GM12864 (cell line): ENCODE measurements at places on chromosomes 5 and 9.

DNA sequence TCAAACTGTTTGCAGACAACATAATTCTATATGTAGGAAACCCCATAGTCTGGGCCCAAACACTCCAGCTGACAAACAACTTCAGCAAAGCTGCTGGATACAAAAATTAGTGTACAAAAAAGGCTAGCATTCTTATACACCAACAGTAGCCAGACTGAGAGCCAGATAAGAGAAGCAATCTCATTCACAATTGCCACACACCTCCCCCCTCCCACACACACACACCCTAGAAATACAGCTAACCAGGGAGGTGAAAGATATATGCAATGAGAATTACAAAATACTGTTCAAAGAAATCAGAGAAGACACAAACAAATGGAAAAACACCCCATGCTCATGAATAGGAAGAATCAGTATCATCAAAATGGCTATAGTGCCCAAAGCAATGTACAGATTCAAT, 9.0 kb downstream of the MTREX start:
- DNase-seq, result no peak

DNA sequence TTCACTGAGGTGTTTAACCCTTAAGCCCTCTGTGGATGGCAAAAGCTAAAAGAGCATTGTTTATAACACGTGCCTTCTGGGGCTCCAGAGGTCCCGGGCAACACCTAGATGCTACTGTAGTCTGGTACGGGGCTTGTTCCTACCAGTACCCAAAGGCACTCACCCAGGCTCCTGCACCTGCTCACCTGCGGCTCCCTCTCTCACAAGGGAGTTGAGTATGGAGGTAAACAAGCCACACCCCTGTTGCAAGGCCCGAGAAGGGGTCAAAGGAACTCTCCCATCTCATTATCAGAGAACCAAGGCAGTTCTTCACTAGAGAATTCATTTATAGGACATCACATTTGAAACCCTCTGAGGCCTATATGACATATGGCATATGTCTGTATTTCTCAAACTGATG, 53.4 kb upstream of the IL6ST start:
- DNase-seq, result no peak

GRCh38 chr9:27022920-27023319, 17.4 kb upstream of the LRRC19 start:
- no peak for DNase-seq

DNA sequence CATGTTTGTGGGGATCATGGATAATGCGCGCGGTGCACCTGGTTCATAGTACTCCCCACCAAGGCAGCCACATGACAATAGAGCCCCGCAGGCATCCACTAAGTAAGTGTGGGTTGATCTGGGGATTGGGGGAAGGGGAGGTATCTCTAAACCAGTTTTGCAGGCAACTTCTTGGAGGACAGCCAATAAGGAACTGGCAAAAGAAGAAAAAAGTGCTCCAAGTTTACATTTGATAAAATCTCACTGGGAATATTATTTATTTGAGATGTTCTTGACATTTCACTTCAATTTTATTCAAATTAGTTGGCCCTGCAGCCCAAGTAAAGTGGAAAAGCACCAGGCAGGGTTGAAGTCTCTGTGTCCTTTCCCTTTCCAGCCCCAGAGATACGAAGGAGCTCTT, 8.5 kb downstream of the FBP1 start:
- no peak for DNase-seq

DNA sequence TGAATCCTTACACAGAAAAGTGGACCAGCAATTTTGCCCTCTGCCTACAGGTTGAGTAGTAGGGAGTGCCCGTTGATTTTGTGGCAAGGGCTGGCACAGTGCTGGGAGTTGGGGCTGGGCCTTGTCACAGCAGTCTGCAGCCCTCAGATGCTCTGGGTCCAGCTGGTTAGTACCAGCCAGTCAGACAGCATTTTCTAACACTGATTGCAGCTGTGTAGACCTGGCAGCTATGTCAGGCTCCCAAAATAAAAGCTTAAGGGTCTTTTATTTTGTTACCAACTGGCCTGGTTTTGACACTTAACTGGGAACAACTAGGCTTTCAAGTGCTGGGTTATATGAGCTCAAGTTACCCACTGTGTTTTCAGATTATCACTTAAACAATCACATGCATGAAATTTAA, 57.7 kb downstream of the MAT2B start:
- DNase-seq, result no peak

DNA sequence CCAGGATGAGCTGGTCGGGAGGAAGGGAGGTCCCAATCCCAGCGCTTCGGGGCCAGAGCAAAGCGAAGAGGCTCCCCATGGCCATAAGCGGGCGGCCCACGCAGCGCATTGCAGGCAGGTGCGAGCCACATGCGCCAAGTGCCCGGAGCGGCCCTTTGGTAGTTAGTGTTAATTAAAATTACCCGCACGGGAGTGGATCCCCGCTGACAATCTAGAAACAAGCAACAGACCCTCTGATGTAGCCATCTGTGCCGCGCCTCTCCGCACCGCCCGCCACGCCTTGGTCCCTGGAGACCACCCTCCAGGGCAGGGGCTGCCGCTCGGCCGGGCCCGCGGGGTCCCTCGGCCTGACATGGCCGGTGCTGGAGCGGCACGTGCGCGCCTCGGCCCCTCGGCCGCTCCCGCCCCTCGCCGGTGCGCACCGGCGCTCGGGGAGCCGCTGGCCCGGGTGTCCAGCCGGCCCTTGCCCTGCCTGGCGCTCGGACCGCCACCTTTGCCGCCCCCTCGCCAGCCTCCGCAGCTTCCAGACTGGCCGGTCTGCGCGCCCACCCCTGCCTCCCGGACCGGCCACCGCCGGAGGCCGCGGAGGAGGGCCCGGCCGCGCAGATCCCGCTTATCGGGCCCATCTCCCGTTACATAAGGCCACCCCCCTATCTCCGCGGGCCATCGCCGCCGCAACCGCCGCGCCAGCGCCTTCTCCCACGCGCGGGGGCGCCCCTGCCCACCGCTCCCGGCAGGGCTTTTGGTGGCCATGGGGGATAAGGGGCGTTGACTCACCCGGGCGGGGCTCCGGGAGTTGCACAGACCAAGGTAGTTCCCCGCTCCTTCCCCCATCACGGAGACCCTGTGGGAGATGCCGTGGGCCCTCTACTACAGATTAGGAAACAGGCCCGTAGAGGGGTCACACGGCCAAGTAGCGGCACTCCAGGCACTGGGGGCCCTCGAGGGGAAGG, 1.9 kb upstream of the IL13 start:
- DNase-seq, result no peak

- DNase-seq, result no peak
Observed at GRCh38 chr5:153792305-153792704, 246.4 kb downstream of the FAM114A2 start.

- DNase-seq, result no peak
Observed at GRCh38 chr5:174624733-174625522, 99.5 kb upstream of the MSX2 start.

DNA sequence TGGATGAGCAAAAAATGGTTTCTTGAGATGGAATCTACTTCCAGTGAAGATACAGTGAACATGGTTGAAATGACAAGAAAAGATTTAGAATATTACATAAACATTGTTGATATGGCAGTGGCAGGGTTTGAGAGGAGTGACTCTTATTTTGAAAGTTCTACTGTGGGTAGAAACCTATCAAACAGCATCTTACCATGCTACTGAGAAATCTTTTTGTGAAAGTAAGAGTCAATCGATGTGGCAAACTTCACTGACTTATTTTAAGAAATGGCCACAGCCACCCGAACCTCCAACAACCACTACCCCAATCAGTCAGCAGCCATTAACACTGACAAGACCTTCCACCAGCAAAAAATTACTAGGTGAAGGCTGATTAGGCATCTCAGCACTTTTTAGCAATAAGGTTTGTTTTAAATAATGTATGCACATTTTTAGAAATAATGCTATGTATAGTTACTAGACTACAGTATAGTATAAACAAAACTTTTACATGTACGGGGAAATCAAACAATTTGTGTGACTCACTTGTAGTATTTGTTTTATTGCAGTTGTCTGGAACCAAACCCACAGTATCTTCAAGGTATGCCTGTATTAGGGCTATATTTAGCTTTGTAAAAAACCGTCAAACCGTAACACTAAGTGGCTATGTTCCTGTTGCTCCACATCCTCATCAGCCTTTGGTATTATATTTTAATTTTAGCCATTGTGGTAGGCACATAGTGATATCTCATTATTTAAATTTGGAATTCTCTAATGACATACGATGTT, 30.6 kb upstream of the ADAMTS6 start:
- no peak for DNase-seq

- no peak for DNase-seq
Observed at GRCh38 chr9:106174346-106174745, 480.0 kb downstream of the TMEM38B start.

DNA sequence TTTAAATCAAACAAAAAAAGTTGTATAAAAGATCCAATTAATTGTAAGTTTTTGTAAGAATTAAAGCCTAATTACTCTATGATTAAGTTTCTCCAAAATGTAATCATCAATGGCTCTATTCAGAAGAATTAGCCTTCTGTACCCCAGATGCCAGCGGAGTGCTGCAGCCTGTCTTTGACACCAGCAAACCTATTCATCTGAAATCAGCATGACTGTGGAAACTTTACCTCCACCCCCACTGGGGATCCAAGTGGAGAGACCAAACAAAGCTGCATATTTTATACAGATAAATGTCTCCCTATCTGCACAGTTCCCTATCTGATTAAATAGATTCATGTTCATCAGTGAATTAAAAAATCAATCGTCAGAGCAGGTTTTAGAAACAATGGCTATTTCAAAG, 426.8 kb downstream of the KIAA0825 start:
- no peak for DNase-seq

- DNase-seq, result no peak
Observed at GRCh38 chr9:30970812-30971211, 1413.6 kb upstream of the ACO1 start.

- DNase-seq, result no peak
Observed at GRCh38 chr5:66443462-66444130, 152.6 kb upstream of the MAST4 start.

- DNase-seq, result no peak
Observed at GRCh38 chr5:85017261-85017660, 632.6 kb upstream of the EDIL3 start.

- DNase-seq, result no peak
Observed at GRCh38 chr5:45205403-45205961, 396.7 kb downstream of the MRPS30 start.
